CD8-positive, alpha-beta T cell (primary cell): ENCODE measurements at places on chromosomes 16 and 17.

GRCh38 chr16:22946433-22946832 lies 132.5 kb downstream of the HS3ST2 start:
- DNase-seq, result no peak

DNA sequence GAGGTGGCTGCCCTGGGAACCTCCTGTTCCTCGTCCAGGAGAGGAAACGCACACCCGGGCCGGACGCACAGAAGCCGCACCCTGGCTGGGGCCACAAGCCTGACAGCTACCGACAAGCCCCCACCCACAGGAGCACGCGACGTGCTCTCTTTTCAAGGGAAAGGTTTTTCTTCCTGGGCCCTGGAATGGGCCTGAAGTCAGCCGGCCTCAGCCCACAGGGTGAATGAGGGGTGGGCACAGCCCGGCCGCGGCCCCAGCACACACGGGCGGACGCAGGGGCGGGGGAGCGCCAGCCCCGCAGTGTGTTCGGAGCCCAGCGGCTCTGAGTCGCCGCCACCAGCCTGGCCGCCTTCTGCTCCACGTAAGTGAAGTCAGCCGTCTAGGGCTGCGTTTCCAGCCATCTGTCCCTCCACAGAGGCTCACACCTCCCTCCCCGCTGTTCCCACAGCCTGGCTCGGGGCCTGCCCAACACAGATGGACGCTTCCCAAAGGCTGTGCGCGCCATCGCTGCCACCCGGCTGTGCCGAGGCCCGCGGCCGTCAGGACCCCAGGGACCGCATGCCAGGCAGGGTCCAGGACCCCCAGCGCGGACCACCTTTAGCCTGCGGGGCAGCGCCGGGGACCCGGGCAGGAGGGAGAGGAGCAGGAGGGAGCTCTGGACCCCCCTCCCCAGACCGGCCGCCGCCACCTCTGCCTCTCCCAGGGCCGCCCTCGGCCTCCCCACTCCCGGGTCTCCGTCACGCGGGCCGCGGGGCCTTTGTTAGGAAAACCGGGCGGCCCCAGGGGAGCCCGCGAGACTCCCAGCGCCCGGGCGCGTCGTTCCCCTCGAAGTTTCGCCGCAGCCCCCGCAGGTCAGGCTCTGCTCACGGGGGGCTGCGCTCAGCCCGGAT lies 36.8 kb downstream of the CBFA2T3 start:
- DNase-seq, result peak; percentile 30

DNA sequence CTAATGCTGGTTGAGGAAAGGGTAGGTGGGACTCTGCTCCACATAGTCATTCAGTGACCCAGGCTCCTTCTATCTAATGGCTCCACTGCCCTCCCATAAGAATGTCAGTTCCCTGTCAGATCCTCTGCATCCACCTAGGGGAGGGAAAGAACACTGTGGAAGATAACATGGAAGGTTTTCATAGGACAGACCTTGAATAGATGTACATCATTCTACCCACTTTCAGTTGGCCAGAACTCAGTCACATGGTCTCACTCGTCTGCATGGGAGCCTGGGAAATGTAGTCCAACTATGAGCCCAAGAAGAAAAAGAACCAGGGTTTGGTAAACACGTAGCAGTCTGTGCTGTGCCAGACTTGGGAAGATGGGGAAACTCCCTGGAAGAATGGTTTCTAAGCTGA lies 27.1 kb upstream of the SCNN1B start:
- DNase-seq, result no peak

DNA sequence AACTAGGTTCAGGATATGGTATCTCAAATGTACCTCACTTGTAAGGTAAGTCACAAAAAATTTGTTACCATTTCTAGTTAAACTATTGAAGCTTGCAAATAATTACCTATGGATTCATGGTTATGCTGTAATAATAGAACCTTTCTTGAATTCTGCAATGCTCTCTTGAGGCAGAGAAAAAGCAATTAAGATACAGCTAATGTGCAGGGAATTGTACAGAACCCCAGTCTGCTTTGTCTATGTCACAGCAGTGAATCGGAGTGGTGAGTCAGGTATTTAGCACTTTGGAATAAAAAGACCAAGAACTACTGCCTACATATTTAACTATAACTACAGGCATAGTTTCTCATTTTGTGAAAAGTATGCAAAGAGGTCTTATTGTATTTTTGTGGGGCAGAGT lies 228.7 kb upstream of the GOT2 start:
- DNase-seq, result no peak

DNA sequence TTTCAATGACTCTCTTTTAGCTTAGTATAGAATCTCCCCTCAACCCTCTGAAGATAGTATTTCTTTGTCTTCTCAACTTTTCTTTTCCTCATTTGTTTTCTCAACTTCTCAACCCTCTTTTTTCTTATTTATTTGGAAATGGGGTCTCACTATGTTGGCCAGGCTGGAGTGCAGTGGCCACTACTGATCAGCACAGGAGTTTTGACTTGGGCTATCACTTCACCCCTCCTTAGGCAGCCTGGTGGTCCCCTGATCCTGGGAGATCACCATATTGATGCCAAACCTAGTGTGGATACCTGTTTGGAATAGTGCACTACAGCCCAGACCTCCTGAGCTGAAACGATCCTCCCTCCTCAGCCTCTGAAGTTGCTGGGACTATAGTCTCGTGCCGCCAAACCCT lies 79.8 kb downstream of the PITPNC1 start:
- DNase-seq, result no peak

- DNase-seq, result no peak
Observed at GRCh38 chr17:39702901-39703893, 3.3 kb downstream of the ERBB2 start.

GRCh38 chr17:62666061-62666800 lies 38.8 kb downstream of the MRC2 start:
- DNase-seq, result no peak

DNA sequence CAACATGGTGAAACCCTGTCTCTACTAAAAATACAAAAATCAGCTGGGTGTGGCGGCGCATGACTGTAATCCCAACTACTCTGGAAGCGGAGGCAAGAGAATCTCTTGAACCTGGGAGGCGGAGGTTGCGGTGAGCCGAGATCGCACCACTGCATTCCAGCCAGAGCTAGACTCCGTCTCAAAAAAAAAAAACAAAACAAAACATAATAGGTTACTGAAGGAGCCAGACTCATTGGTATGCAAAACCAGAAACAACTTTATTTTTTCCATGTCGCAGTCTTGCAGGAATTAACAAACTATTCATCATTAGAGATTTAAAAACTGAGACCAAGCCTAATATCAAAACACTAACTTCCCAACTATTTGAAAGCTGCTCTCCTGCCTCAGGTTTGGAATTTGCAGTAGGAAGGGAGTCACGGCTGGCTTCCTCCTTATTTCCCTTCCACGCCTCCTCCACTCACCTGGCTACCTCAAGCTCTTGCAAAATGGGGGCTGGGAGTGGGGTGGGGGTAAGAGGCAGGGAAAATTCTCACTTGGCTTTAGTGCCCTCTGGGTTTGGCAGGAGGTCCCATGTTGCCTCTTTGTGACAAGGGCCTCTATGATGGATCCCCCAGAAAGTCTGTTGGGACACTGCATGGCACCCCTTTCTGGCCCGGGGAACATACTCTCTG lies 34.1 kb upstream of the MYH10 start:
- no peak for DNase-seq

GRCh38 chr17:6020376-6021010 lies 49.7 kb upstream of the WSCD1 start:
- no peak for DNase-seq

DNA sequence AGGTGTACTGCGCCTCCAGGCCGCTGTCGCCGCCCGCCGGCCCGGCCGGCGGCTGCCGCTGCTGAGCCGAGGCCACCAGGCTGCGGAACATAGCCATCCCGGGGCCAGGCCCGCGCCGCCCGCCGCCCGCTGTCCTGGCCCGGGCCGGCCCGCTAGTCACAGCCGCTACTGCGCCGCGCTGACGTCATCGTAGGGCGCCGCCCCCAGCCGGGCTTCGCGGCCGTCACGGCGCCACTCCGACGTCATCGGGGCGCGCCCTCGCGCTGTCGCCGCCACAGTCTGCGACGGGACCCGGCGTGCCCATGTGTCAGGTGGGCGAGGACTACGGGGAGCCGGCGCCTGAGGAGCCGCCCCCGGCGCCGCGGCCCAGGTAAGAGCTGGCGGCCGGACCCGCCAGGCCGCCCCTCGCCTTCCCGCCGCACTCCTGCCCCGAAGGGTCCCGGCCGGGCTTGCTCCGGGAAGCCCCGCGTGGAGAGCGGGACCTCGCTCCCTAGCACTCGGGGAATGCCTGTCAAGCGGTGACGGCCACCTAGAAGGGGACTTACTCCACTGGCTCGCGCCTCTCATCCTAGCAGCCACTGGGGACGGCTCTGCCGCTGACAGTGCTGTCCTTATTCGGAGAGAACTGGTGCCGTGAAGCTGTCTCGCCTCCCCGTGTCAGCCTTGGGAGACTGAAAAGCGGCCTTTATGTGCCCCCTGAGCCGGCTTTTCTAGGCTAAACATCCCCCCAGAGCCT lies at the start of the genes CTU2 and RNF166:
Gene CTU2 (plus strand): TSS at position 275 of the 736 bp plus-strand sequence. CDS start 28 bp downstream, at position 303.
Gene RNF166 (minus strand): TSS at position 180 of the 736 bp plus-strand sequence. CDS start 83 bp downstream, at position 97.
- peak; percentile 91 for DNase-seq

- DNase-seq, result peak; percentile 27
Observed at GRCh38 chr17:37570527-37571093, 38.6 kb downstream of the SYNRG start.

DNA sequence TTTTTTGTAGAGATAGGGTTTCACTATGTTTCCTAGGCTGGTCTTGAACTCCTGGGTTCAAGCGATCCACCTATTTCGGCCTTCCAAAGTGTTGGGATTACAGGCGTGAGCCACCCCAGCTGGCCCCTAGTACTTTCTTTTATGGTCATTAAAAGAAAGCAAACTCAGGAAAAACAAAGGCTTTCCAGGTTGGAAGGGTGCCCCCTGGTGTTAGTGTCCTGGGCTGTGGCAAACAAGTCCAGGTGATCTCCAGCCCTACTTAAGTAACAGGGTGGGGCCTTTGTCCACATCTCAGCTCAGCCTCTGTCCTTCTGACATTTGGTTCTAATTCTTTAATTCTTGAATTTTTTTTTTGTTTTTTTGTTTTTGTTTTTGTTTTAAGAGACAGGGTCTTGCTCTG lies 6.9 kb downstream of the IGFBP4 start:
- peak; percentile 57 for DNase-seq

DNA sequence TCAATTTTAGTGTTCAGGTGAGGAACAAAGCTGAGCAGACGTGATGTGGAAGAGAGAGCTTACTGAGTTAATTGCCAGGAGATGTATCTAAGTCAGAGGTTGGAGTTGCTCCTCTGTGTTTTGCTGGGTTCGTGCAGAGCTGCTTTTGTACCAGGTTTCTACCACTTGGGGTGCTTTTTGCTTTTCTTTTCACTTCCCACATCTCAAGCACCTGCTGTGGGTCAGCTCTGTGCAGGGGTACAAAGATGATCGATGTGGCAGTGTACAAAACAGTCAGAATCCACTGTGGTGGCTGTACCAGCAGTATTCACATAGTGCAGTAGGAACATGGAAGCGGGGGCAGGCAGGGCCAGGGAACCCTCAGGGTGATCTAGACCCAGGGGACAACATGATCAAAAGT lies 14.8 kb downstream of the UNK start:
- no peak for DNase-seq

DNA sequence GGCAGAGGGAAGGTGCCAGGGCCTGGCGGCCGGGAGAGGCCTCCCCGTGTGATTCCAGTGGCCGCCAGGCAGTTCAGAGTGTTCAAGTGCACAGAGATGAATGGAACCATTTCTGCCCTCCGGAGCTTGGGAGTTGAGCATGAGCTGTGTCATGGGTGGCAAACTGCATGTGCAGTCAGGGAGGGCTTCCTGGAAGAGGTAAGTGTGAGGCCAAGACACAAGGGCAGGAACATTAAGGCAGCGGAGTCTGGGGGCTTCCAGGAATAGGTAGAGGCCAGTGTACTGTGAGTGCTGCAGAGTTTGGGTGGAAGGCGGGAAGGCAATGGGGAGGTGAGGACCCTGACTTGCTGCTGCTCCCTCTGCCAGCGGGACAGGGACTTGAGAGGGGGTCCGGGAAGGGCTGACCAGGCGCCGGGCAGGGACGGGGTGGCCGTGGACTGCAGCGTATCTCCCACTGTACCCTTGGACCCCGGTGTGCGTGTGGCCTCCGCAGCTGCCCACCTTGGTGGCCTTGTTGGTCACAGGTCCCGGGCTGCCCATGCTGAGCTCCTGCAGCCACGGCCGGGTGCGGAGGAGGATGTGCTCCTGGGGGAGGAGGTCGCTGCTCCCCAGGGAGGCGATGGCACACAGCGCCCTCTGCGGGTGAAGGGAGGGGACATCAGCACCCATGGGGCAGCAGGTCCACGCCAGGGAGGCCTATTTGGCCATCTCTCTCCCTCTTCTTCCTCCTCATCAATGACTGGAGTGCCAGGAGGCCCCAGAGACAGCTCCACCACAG lies 7.5 kb upstream of the CEP131 start:
- peak; percentile 21 for DNase-seq

- peak; percentile 70 for DNase-seq
Observed at GRCh38 chr17:58335779-58336455, 7.3 kb upstream of the TSPOAP1 start.

GRCh38 chr17:6492892-6493674 lies 48.8 kb downstream of the PIMREG start:
- no peak for DNase-seq

- no peak for DNase-seq
Observed at GRCh38 chr17:64255764-64256163, 7.3 kb downstream of the TEX2 start.

- DNase-seq, result no peak
Observed at GRCh38 chr16:48541108-48541786, 68.7 kb downstream of the N4BP1 start.

DNA sequence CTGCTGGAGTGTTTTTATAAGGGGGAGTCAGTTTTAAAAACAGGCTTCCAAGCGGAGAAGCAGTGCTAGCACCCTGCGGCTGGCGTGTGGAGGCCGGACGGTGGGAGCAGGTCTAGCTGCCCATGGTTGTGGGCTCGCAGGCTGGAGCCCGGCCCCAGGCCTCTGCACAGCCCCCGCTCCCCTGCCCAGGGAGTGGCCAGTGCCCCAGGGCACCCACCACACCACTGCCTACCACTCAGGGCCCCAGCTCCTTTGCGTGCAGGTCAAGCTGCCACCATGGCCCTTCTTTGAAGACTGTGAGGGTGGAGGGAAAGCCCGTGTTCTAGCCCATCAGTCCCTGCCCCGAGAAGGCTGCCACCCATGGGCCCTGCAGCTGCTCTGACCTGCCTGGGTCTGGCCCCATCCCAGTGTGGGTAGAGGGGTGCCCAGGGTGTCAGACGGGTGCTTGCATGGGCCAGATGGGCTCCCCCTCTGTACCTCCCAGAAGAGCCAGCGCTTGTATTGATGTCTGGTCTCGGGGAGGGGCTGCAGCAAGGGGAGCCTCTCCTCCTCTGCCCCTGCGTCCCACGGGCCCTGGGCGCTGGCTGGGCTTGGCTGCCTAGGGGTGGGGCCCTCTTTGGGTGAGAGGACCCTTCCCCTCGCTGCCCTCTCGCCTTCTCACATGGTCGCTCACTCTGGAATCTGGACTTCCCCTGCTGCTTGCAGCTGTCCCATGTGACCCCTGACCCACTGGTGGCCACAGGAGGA lies 1.5 kb upstream of the NUDT16L1 start:
- DNase-seq, result no peak
